ENCODE measurements at places on chromosomes 12 and 14.

- DNase-seq, result no peak
Observed at GRCh38 chr12:128784030-128784760, 39.6 kb downstream of the SLC15A4 start.

DNA sequence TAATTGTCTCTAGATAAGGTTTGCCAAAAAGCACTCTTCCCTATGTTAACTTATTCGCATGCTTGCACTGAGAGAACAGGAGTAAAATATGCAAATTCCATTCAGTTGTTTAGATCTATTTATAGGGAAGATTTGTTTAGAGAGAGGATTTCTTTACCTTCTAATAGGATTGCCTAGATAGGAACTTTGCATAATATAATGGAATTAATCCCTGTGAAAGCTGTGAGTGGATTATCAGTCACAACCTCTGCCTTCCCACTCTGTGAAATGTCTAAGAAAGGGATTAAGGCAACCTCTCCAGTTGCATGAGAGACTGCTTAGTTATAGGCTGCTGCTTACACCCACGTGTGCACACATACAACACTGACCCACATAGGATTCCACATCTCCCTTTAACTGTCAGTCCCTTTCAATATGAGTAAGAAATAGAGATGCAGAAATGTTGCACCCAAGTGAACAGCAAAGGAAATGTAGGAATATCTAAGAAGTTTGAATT lies 83.2 kb downstream of the ALG10B start:
- no peak for DNase-seq

GRCh38 chr14:23047751-23048693 lies 6.0 kb downstream of the PSMB11 start:
- DNase-seq, result no peak

GRCh38 chr14:68135566-68135965 lies 316.0 kb downstream of the RAD51B start:
- DNase-seq, result no peak

DNA sequence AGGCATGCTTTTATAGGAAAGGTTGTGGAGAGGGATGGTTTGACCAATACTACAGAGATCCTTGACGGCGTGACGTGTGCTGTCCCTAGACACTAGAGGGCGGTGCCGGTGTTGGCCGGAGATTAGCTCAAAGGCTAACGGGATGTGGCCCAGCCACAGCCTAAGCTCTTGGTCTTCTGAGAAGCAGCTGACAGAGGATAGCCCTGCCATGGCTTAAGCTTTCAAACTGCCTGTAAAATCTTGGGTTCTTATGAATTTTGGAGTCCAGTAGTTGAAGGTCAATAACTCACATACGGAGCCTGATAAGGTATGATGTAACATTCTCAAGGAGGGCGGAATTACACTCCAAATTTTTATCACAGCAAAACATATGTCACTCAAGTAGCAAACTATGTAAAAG lies 515.7 kb upstream of the ATXN7L3B start:
- peak; percentile 64 for DNase-seq

DNA sequence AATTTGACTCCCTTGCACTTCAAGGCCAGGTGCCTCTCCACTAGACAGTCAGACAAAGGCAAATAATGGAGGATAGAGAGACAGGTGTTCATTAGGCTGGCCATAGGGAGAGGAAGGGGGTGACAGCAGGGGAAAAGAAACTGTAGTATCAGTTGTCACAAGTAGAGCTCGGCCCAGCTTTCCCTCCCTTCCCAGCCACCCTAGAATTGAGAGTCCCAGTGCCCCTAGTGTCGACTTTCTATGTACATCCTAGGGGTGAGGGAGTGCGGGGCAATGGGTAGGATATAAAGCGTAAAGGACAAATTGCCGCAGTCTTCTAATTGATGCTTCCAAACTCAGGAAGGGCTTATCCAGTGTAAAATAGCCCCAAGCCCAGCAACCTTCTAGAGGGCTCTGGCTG lies 39.0 kb downstream of the BAZ2A start:
- peak; percentile 66 for DNase-seq

DNA sequence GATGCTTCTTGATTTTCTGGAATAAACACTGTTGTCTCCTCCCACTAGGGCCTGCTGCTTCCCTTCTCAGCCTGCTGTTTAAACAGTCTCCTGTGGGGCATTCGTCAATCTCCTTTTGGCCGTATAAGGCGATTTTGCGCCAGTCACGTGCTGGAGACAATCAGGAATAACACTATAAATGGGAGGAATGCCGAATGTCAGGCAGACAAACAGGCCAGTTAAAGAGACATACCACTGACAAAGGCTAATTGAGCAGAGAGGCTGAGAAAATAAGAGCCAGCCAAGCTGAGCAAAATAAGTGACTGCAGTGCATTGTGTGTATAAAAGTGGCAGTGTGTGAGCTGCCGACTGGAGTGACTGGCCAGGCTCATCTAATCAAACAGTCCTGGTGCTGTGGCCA lies 23.3 kb downstream of the DMAC2L start:
- peak; percentile 28 for DNase-seq

DNA sequence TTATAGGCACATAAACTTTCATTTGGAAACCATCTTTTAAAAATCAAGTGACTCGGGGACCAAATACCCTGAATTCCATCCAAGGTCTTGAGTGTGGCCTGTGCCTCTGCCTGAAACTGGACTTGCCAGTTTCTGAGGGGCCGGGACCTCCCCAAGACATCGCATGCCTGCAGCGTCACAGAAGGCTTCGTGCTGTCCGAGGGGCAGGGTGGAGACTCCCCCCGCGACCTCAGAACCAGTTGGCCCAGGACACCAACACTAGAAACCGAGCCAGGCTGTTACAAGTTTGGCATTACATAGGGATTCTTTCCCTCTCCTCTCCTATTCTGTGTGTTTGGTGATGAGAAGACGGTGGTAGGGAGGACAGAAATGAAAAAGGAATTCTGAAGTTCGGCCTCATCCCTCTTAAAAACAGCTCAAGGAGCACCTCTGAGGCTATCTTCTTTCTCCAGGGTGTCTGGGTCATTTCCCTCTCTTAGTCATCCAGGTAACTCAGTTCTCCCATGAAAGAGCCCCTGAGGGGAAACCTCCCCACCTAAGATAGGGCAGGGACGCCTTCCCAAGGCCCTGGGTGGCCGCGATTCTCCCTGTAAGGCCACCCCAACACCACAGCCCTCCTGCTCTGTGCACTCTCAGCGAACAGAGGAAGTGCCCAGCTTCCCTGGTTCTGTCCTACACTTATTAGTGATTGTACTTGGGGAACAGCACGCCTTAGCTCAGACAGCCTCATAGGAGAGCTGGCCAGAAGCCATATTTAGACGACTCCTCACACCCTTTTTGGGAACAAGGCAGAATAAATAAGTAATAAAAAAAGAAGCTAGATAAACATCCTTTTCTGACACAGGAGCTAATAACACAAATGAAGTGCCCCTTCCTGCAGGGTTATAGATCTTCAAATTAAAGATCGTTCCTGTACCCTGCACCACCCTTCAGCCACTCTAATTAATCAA lies 93.8 kb downstream of the BCL11B start:
- DNase-seq, result no peak

DNA sequence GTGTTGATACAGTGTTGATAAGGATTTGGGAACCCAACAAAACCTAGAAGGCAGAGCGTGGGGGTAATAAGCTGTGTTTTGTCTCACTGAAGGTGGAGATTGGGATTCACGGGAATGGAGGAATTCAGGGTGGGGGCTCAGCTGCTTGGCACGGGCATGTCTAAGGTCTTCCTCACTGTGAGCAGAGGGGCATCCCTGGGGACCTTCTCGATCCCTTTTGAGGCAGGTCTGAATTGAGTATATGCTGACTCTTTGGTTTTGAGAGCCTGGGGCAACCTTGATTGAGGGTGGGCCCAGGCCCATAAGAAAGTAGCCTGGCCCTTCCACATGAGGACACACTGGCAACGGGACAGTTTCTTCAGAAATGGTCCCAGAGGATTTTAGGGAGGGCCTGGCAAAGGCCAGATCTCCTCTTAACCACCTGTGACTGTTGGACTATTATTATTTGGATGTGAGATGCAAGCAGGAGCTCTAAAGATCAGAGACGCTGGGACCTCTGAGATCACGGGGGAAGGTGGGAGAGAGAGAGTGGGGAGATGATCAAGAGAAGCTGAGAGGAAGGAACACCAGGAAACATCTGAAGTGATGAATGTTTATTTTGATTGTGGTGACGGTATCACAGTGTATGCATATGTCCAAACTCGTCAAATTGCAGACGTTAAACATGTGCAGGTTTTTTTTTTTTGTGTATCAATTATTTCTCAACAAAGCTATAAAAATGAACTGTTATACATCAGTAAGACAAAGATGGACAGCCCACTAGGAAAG lies 48.4 kb downstream of the SMIM41 start:
- DNase-seq, result no peak

DNA sequence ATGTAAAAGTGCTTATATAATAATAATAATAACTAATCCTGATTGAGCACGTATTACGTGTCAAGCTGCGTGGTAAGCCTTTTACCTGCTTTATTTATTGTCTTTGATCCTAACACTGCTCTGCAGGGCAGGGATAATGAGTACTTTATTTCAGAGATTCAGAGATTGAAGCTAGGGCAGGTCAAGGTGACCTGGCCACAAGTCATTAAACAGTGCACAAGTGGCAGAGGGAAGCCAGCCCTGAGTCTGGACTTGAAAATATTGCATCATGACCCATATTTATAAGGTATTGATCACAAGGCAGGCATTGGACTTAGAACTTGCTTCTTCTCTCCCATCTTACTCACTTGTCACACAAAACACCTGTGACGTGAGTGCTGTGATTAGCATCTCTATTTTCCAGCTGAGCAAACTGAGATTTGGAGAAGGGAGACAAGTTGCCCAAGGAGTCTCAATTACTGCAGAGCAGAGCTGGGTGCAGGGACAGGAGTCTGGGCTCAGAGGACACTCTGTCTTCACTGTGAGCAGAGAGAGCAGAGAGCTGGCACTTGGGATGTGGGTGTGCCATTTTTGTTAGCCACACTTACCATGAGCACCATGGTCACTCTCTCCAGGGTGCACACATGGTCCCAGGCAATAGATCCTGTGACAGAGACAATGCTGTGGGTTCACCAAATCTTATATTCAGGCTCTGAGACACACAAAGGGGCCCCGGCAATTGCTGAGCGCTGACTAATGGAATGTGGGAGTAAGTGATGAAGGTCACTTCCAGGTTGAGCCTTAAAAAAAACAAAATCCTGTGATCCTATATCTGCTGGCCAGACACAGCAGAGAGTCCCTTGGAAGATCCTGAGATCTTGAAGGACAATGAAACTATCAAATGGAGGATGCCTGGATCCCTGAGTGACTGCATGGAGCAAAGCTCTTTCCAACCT lies 113.2 kb upstream of the MED13L start:
- DNase-seq, result no peak

GRCh38 chr12:19158923-19159322 lies 29.4 kb downstream of the PLEKHA5 start:
- DNase-seq, result no peak

DNA sequence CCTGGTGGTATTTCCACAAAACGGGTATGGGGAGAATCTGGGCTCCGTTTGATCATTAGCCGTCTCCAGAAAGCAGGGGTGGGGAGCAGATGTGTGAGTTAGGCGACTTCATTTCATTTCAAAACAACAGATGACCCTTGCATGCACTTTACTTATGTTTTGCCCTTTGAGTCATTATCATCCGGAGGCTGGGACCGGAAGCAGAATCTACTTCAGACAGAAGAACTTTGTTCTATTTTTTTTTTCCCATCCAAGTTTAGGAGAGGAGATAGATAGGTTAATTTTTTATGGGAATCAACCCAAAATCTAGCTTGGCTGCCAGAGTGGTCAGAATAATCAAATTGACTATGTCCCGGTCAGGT lies 31.3 kb upstream of the CMAS start:
- no peak for DNase-seq

DNA sequence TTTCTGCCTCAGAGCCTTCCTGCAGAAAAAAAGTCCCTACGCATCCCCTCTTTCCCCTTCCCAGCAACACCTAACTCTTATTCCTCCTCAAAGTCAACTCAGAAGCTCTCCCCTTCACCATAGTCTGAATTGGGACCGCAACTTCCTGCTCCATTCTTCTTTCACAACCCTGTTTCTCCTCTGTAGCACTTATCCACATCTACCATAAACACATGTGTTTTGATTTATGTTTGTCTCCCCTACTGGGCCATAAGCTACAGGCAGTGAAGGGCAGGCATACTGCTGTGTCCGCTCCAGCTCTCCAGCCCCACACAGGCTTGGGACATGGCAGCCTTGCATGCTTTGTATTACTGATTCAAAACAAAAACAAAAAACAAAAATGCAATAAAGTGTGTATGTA lies 5.9 kb downstream of the SDR9C7 start:
- no peak for DNase-seq

- DNase-seq, result no peak
Observed at GRCh38 chr14:54465654-54466053, 23.1 kb downstream of the GMFB start.

GRCh38 chr14:29222671-29223268 lies 456.2 kb downstream of the FOXG1 start:
- no peak for DNase-seq

- no peak for DNase-seq
Observed at GRCh38 chr14:96105089-96105925, 66.1 kb downstream of the C14orf132 start.

DNA sequence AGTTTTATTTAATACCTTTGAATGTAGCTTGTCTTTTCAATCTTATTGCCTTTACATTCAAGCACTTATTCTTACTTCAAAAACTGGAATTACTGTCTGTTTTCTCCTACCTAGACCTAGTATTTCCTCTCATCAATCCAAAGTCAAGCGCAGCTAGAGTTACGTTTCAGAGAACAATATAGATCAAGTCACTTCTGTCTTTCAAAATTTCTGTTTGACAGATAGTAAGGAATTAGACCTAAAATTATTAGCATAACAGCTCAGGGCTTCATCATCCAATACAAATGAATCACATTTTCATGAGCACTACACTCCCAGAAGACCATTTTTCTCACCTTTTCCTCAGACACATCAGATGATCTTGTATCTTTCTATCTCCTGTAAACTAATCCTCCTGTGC lies 170.6 kb downstream of the CCDC59 start:
- no peak for DNase-seq

DNA sequence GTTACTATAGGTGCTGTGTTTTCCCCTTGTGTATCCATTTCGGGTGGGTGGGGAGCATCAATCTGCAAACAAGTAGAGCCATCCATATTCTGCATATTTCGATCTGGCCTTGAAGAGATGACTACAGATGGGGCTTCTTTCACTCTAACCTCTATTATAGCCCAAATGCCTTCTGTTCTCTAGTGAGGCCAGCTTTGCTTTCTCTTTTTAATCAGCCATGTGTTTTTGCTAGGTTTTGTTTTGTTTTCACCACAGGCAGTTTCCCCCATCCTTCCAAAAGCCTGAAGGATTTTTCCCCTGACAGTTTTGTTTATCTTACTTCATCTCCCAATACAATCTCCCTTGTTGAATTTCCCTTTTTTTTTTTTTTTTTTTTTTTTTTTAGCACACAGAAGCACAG lies 224.1 kb downstream of the BTG1 start:
- DNase-seq, result no peak

Data from NCI-H526 (cell line).